ENCODE measurements at places on chromosomes 2 and 18.

GRCh38 chr2:231204581-231204980 is 6.2 kb downstream of the ARMC9 start:
- no peak for DNase-seq

DNA sequence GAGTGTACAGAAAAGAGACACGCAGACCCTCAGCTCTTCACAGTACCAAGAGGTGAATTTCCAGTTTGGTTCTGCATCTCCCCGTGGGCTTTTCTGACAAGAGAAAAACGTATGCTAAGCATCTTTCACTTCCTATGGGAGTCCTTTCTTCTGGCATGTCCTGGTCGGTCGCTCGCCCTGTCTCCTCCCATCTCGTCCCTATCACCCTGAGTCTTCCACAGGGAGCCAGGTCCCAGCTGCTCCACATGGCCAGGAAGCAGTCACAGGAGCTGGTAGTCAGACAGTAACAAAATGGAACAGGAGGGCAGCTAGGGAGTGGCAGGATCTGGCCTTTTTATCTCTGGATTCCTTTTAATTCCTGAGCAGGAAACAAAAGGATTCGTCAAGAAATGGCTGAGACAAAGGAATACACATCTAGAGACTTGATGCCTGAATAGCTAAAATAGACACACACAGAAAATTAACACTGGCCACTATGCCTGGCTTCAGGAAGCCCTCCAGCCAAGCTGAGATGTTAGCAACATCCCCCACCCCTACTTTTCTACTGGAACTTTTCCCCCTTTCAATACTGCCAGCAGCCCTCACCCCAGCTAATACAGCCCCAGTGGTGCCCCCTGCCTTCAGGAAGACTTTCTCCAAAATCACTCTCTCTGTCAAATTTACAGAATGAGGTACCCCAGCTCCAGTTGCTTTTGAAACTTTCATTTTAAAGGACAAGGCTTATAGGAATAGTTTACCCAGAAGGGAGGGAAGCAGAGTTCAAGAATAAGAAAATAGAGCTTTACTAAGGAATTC is 136.1 kb downstream of the DNER start:
- no peak for DNase-seq

- DNase-seq, result no peak
These were observed 73.7 kb downstream of the ZRANB3 start for GRCh38 chr2:135457279-135457678.

DNA sequence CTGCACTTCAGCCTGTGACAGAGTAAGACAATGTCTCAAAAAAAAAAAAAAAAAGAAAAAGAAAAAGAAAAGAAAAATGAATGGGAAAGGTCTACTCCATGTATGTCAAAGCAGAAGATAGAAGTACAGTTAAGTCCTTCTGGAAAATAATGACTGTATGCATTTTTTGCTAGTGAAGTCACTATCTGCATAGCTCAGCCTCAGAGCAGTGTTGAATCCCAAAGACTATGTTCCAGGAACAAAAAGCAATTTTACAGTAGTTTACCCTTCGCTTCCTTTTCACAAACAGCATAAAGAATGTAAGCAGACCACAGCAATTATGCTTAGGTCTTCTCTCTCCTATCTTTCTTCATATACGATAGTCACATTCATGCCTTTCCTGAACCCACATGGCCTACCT is 497.4 kb downstream of the CMPK2 start:
- no peak for DNase-seq

DNA sequence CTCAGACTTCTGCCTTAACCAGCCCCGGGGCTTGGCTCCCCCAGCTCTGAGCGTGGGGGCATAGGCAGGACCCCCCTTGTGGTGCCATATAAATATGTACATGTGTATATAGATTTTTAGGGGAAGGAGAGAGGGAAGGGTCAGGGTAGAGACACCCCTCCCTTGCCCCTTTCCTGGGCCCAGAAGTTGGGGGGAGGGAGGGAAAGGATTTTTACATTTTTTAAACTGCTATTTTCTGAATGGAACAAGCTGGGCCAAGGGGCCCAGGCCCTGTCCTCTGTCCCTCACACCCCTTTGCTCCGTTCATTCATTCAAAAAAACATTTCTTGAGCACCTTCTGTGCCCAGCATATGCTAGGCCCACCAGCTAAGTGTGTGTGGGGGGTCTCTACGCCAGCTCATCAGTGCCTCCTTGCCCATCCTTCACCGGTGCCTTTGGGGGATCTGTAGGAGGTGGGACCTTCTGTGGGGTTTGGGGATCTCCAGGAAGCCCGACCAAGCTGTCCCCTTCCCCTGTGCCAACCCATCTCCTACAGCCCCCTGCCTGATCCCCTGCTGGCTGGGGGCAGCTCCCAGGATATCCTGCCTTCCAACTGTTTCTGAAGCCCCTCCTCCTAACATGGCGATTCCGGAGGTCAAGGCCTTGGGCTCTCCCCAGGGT is 5.5 kb downstream of the CTDSP1 start:
- DNase-seq, result no peak

DNA sequence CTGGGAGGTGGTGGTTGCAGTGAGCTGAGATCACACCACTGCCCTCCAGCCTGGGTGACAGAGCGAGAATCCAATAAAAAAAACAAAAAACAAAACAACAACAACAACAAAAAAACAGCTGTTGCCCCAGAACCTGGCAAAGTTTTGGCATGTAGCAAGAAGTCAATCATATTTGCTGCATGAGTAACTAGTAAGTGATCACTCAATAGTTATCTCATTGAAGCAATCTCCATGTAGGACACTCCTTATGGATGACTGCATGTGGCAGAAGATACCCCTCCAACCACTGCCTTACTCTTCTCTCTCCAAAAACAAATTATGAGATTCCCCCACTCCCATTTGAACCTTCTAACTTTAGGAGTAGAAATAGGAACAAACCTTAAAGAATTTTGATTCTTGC is 113.7 kb downstream of the TTC27 start:
- DNase-seq, result no peak

- DNase-seq, result peak; percentile 50
These were observed 163.5 kb upstream of the FBXO11 start for GRCh38 chr2:48069769-48070168.

DNA sequence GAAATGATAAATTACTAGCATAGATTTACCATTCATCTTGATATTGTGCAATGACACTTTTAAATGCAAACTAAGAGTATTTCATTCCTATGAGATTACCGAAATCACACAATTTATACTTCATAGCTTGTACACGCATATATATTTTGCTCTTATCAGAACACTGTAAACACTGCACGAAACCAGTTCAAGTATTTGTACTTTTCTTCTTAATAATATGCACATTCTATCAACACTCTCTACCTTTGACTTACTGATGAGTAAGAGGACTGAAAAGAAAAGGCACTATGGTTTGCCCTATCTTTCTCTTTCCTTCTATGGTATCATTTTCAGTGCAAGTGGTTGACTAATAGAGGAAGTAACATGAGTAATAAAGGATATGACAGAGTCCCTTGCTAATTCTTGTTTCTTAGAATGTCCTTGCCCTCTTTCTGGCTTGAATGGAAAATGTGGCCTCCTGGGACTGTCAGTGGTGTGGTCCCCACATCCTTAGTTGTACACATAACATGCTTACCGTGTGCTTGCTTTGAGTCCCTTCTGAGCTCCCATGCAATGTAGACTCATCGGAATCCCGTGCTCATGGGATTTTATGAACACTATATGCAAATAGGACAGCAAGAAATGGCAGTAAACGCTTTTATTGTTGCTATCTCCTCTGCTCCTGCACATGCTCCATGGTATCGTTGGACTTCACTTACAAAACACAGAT is 363.5 kb upstream of the TNP1 start:
- peak; percentile 90 for DNase-seq

- DNase-seq, result no peak
These were observed 254.9 kb upstream of the SIX3 start for GRCh38 chr2:44686561-44686960.

DNA sequence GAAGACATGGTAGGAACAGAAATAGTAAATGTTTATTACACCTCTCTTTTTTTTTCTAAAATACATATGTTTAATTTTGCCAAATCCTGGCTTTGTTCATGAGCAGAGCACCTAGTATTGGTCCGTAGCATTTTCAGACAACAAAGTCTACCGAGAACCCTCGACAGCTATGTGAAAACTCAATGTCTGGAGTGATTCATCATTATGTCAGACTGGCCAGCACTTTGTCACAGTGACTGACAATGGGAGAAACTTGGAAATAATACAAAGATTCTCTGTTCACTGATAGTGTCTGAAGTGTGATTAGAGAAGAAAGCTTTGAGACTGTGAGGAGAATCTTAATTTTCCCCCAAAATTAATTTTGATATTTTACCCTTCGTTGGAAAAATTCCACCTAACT is 143.0 kb downstream of the HNMT start:
- DNase-seq, result no peak

GRCh38 chr2:222869252-222869560 is 8.4 kb downstream of the ACSL3 start:
- peak; percentile 68 for DNase-seq

DNA sequence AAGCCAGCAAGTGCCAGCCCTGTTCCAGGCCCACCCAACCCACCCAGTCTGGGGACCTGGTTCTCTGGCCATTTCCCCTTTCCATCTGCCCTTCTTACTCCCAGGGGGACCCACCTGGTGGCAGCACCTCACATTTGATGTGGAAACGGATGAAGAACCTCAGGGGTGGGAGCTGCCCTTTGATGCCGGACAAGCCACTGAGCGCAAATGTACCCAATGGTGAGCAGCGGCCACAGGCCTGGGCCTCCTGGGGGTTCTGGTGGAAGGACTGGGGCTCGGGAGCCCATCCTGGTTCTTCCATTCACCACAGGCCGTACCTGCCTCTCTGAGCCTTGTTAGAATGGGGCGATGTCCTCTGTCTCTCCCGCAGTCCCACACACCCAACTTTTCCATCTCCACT is 84.7 kb downstream of the EPAS1 start:
- no peak for DNase-seq

GRCh38 chr18:80245781-80246444 is 1.4 kb downstream of the PARD6G start:
- DNase-seq, result no peak

- no peak for DNase-seq
These were observed 986.3 kb upstream of the CELF4 start for GRCh38 chr18:38551881-38552280.
